ENCODE measurements at places on chromosomes 1 and 21.

GRCh38 chr1:158506369-158506987 lies 34.5 kb downstream of the OR10R2 start:
- DNase-seq: no peak

DNA sequence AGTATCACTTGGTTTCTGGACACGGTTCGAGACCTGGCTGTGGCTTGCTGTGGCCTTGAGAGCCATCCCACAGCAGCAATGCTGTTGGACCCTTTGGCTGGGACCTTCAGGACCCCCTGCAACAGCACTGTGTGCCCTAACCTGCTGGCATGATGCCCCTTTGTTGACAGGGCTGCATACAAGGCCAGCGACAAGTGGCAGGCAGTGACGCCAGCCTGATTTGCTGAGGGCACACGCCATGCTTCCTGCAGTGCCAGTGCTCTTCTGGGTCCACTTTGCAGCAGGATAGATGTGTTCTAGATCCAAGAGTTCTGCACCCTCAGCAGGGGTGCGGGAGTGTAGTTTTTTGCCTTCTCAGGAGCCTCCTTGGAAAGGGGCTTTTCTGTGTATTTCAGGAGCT lies 32.8 kb downstream of the COQ8A start:
- DNase-seq: no peak

DNA sequence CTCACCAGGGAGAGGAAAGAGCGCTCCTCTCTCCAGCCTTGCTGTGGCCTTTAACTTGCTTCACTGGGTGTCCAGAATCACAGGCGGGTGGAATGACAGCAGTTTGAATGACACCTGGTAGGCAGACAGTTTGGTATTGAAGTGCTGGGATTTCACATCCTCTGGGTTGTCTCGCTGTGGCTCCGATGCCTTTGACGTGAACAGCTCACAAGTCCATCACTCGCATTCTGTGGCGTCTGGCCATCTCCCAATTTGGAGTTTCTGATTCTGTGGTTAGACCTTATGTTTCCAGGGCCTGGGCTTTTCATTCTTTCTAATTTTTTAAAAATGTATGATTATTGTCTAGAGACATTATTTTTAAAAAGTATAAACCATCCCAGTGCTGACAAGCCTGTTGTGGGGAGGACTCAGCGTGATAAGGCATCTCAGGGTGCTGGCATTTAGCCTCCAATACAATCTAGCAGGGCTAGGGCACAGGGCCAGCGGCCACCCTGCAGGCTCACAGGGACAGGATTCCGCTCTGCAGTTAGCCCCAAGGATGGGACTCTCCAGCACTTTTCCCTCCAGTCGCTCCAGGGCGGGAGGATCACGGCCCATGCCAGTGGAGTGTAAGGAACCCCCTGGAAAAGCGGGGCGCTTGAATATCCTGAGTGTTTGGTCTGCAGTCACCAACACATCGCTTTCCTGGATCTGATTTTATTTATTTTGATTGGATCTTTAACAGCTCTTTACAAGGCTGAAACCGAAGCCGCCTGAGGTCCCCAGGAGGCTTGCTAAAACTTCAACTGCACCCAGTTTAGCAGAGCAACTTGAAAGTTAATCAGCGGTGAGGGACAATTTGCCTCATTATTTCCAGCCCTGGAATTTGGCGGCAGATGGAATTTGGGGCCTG lies 178.3 kb downstream of the TRABD2B start:
- no peak for DNase-seq

DNA sequence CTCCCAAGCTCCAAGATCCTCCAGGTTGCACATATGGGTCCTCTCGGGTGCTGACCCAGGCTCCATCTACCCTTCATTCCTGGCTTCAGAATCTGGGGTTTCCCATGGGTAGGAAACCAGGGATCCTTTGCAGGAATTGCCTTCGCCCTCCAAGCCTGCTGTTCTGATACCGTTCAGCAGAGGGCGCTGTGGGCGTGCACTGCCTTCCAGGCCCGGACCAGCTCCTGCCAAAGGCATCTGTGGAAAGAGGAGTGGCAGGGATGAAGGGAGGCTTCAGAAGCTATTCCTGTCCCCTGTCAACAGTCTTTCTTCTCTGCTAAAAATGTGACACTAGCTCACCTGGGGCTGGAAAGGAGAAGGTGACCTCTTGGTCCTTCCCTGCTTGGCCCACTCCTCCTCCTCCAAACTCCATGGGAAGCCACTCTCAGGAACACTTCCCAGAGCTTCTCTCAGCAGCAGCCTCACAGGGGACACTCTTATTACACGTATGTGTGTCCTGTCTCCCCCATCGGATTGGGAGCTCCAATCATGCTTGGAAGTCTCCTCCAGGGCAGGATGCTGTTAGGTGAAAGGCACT lies 71.2 kb downstream of the VWA5B1 start:
- DNase-seq: no peak

DNA sequence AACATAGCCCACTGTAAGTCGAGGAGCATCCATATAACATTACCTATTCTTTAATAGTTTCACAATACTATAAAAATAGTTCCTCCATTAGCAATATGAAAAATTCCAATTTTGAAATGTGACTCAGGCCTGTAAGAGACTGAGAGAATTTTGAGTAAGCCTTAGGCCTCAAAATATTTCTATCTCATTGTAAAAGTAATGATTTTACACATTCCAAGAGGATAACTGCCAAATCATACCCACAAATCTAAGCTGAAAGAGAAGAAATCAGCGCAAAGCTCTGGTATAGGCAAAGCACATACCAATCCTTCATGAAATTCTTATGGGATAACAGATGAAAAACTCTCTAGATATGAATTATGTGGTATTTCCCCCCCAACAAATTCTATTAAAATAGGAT lies 144.1 kb downstream of the CDC42BPA start:
- no peak for DNase-seq

- DNase-seq: no peak
Observed at GRCh38 chr21:38041493-38041892, 125.2 kb upstream of the KCNJ6 start.

- DNase-seq: no peak
Observed at GRCh38 chr1:206511362-206512057, 4.2 kb downstream of the RASSF5 start.

DNA sequence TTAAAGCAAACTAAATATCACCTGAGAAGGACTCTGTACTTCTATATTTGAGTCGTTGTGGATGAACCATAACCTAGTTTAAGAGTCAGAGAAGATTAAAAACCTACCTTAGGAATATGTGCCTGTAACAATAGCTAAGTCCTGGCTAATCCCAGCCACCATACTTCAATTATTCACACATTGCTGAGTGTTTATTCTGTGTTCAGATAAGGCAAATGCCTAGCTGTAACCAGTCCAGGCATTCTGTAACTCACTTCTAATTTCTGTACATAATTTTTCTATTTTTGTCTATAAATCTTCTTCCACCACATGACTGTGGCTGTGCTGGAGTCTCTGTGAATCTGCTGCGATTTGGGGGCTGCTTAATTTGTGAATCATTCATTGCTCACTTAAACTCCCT lies 441.9 kb upstream of the ADAMTS5 start:
- no peak for DNase-seq

DNA sequence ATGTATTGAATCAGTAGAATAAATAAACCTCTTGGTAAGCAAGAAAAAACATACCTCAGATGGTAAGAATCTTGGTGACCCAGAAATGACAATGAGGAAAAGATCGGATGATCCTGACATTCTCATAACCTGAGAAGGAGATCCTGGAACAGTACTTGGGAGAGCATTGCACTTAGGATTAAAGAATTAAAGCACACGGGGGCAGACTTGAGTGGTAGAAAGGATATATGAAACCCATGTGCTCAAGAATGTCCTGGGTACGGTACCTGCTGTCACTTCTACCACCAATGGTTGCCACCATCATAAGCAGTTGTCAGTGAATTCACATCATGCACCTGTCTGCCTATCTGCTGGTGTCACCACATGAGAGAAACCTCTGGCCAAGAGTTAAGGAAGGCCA lies 108.9 kb upstream of the GJB5 start:
- DNase-seq: no peak

GRCh38 chr1:24830680-24831272 lies 85.5 kb downstream of the CLIC4 start:
- no peak for DNase-seq

GRCh38 chr1:162020150-162020549 lies 3.5 kb downstream of the OLFML2B start:
- DNase-seq: no peak

- no peak for DNase-seq
Observed at GRCh38 chr1:220487297-220487820, 40.6 kb upstream of the MARK1 start.

GRCh38 chr21:15514073-15514946 lies 215.5 kb upstream of the USP25 start:
- peak; percentile 26 for DNase-seq

DNA sequence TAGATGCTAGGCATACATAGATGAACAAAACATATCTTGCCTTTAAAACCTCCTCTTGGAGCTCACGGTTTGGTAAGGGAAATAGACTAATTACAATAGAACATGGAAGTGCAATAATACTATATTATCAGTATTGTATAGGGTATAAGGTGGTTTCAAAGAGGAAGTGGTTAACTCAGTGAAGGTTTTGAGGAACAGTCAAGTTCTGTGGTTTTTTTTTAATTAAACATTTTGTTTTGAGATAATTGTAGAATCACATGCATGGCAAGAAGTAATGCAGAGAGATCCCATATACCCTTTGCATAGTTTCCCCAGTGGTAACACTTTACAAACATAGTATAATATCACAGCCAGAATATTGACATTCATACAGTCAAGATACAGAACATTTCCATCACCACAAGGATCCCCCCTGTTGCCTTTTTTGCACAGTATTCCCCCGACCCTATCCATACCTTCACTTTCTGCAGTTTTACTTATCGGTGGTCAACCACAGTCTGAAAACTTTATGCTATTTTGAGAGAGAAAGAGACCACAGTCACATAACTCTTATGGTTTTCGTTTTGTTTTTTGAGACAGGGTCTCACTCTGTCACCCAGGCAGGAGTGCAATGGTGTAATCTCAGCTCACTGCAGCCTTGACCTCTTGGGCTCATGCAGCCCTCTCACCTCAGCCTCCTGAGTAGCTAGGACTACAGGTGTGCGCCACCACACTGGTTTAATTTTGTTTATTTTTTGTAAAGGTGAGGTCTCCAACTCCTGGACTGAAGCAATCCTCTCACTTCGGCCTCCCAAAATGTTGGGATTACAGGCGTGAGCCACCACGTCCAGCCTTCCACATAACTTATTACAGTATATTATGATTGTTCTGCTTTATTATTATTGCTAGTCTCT lies 60.5 kb upstream of the KIAA1614 start:
- DNase-seq: no peak

GRCh38 chr1:112508278-112509004 lies at the start of gene WNT2B:
Gene WNT2B, plus strand, starts transcription at chr1:112508965. Its CDS starts 298 bp downstream, at chr1:112509263.
- peak; percentile 75 for DNase-seq

DNA sequence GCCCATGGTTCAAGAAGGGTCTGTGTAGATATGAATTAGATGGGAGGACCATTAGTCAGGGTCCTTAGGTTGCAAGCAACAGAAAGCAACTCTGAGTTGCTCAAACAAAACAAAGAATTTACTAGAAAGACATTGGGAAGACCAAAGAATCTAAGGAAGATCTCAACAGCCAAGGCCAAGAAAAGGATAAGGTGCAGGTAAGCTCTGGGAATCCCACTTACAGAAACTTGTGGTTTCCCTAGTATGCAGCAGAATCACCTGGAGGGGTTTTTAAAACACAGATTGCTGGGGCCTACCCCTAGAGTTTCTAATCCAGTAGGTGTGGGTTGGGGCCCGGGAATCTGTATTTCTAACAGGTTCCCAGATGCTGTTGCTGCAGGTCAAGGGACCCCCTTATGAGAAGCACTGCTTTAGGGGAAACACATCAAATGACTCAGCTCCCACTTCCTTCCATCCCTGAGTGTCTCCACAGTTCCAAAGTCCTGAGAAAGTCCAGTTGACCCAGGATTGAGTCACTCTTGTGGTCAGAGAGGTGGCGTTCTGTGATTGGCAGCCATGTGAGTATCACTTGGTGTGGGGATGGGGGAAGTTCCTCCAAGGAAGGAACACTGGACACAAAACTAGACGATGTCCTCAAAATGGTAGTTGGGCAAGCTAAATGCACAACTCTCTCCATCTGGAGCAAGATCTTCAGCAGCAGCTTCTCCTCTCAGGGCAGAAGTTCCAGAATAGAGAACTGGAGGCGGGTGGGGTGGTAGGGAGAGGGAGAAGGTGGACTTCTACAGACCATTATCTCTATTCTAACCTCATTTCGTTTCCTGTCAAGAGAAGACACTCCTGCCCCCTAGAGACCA lies 24.2 kb upstream of the EYA3 start:
- DNase-seq: no peak

DNA sequence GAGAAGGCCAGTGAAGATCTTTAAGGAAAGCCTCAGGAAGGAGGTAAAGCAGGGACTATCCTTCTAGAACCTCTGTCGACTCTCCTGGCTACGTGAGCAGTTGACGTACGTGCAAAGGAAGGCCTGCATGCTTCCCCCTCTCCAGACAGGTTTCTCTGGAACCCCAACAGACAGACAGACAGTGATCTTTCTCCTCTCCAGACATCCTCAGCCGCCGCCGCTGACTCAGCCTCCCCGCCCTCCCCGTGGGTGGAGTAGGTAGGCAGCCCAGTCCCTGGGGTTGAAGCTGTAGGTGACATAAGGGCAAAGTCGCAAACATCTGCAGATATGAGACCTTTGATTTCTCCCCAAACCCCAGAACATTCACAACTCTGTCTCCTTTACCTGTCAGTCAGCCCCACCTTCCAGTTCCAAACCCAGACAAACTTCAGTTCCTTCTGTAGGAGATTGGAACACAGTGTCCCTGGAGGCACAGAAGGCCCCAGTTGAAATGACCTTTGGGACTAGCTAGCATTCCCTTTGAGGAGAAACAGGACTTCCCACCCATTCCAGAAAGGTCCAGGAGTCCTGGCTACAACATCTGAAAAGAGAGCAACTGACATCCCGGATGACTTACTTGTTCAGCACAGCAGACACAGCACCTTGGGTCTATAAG lies 146.0 kb upstream of the JUN start:
- DNase-seq: no peak

DNA sequence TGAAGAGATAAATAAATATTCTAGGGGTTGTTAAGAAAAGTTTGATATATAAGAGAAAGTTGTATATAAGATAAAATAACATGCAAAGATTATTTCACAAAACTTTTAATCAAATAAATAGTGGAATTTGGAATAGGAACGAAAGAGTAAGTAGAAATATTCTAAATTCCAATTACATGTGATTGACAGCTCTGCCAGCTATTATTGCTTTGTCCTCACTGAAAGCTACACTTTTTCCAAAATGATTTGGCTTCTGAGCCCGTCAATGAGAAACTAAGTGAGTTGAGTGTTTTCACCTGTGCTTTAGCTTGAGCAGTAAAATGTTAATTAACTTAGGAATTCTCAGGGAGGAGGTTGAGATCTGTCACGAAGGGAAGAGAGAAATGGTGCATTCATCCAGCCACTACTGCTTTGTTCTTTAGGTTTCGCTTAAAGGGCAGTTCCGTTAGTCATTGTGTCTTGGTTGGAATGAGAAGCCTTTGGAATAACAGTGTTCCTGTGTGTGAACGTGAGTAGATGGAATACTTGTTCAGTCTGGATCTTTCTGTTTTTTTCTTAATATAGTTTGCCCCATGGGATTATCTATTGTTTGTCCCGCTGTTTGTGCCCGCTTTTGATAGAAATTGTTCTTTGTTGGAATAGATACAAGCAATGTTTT lies 63.3 kb upstream of the CR1L start:
- DNase-seq: no peak

GRCh38 chr21:34595457-34595856 lies 19.5 kb downstream of the RCAN1 start:
- DNase-seq: no peak

All from GM12891 (cell line).